ENCODE measurements at places on chromosomes 3 and 15.

DNA sequence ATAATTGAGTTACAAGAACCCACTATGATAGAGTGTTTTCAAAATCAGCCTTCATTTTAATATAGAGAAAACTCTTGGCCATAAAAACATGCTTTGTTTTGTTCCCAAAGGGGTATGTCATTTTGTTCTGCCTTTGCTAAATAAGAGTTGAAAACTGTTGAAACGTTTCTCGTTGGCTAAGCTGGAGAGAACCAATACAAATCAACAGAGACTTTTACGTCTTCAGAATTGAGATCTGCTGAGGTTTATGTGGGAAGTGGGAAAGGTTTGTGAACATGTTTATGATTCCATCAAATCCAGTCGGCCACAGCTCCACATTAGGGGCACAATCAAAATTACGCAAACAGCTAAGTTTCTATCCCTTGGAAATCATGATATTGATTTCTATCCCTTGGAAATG, 102.0 kb downstream of the IGF2BP2 start:
- no peak for DNase-seq

GRCh38 chr15:38041576-38041975, 107.1 kb downstream of the TMCO5A start:
- peak; percentile 51 for DNase-seq

DNA sequence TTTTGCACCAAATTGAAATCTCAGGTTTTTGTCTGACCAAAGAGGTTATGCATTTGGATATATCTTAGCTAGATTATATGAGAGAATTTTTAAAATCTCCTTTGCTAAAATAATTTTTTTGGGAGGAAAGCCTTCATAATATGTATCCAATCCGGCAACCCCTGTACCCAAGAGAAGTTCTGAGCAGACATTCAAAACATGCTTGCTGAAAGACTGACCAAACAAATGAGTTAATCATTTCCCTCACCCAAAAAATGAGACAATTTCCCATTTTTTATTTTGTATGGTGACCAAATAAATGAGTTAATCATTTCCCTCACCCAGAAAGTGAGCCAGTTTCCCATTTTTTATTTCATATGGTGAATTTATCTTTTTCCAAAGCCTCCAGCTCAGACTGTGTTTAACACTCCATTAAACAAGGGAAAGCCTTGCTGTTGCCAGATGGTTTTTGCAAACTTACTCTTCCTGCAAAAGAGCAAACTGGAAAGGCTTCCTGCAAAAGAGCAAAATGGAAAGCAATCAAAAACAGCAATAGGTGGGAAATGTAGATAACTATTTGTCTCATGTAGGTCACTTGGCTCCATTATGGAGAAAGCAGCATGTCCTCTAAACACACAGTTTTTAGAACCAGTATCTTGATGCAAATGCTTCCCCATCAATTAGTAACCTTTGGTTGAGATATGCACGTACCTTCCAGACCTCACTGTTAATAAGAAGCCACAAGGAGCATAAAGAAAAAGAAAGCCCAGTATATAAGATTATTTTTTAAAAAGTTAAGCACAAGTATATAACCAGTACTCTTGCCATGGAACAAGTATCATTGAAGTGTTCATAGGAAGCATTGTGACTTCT, 78.4 kb upstream of the OSTN start:
- no peak for DNase-seq

DNA sequence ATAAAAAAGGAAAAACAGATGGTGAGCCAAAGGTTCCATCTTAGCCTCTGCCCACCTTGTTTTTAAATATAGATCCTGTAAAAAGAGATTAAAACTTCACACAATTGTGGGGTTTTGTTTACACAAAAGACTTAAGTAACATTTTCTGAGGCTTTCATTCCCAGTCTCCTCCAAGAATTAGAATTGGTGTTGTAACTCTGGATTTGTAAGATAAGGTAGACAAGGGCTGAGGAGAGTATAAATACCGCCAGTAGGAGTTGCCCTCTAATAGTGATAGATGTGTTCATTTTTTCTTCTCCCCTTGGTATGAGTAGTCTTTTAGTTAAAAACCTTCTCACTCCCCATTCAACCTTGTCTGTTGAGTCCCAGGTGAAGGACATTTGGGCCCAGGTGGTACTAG, 8.5 kb downstream of the MINDY2 start:
- DNase-seq = no peak

GRCh38 chr3:59440285-59441028, 390.6 kb upstream of the CFAP20DC start:
- DNase-seq = no peak

- DNase-seq = no peak
Measured at GRCh38 chr3:136728918-136729317, 23.3 kb downstream of the STAG1 start.

DNA sequence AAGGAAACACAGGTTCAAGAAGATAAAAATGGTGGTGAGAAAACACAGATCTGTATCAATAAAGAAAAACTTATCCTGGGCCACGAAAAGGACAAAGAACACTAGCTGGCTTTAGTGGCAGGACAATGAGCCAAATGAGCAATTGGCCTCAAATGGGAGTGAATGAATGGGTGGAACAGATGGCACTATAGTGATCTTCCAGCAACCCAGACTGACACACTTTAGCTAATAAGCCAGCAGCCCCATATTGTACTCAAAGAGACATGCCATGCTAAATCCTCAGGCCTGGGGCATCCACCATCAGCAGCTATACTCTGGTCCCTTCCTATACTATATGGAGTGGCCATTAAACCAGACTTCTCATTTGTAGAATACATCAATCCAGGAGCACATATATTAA, 60.0 kb upstream of the GADL1 start:
- no peak for DNase-seq

All from COLO829 (cell line).